NCI-H2029 treated with DMSO at 0.1 percent for 48 hours (cell line): ENCODE measurements at places on chromosomes 2 and 18.

- DNase-seq, result no peak
These were observed 1.6 kb downstream of the IRS1 start for GRCh38 chr2:226797989-226798421.

GRCh38 chr2:160076914-160077313 lies 14.5 kb upstream of the PLA2R1 start:
- no peak for DNase-seq

DNA sequence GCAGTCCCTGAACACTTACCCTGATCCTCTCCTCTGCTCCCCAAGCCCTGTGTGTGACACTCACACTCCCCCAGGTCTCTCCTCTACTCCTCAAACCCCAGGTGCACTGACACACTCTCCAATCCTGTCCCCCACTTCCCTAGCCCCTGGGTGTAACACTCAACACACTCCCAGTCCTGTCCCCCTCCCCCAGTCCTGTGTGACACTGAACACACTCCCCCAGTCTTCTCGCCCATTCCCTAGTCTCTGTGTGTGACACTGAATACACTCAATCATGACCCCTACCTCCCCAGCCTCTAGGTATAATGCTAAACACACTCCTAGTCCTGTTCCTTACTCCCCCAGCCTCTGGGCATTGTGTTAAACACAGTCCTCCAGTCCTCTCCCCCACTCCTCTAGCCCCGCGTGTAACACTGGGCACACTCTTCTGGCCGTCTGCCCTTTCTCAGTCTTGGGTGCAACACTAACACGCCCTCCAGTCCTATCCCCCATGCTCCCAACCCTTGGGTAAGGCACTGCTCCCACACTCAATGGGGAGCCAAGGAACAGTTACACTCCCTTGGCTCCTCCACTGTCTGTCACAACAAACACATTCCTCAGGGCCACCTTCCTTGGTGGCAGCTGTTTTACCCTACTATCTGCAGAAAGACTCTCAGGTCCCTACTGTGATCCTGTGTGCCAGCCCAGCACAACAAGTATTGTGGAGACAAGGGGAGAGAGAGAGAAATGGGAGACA lies 82.5 kb upstream of the PKDCC start:
- no peak for DNase-seq

DNA sequence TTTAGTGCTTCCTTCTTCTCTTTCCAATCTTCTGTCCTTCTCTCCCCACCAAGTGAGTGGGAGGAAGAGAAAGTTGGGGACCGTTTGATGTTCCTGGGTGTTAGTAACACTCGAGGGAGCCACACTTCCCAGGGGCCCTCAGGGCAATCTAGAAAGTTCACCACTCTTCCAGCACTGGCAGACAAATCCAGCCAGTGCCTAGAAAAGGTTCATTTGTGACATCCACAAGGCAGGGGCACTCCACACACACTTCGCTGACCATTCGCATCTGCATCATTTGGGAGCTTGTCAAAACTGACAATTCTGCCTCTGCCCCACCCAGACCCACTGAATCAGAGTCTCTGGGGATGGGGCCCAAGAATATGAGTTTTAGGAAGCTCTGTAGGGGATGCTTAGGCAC lies 86.8 kb upstream of the ST3GAL5 start:
- no peak for DNase-seq

- no peak for DNase-seq
These were observed 33.4 kb downstream of the CARF start for GRCh38 chr2:202945497-202945896.

DNA sequence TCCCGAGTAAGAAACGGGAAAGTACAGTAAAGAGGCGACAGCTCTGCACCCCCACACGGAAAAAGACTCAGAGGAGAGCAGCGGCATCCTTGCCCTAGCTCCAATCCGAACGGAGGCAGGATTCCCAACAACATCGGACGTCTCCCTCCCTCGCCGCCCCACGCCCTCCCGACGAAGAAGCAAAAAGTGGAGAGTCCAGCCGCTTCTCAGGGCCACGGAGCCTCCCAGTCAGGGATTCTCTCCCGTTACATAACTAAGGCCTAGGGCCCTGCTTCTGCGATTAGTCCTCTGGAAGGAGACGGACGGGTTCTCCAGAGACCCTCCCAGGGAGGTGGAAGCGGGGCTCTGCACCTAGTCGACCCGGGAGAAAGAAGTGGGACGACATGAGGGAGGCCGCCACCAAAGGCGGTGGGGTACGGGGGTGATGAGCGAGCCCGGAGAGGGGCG lies 587 bp downstream of the SUMO1 start:
- no peak for DNase-seq

- DNase-seq, result no peak
These were observed 141.5 kb downstream of the WDSUB1 start for GRCh38 chr2:159144776-159145614.

- DNase-seq, result no peak
These were observed 430.8 kb downstream of the SETBP1 start for GRCh38 chr18:45111502-45111848.

GRCh38 chr2:159846564-159846963 lies 48.6 kb upstream of the CD302 start:
- no peak for DNase-seq

- no peak for DNase-seq
These were observed 511.3 kb downstream of the FBXO15 start for GRCh38 chr18:73636355-73636754.

- no peak for DNase-seq
These were observed 72.9 kb downstream of the PRKCE start for GRCh38 chr2:45724335-45724734.

DNA sequence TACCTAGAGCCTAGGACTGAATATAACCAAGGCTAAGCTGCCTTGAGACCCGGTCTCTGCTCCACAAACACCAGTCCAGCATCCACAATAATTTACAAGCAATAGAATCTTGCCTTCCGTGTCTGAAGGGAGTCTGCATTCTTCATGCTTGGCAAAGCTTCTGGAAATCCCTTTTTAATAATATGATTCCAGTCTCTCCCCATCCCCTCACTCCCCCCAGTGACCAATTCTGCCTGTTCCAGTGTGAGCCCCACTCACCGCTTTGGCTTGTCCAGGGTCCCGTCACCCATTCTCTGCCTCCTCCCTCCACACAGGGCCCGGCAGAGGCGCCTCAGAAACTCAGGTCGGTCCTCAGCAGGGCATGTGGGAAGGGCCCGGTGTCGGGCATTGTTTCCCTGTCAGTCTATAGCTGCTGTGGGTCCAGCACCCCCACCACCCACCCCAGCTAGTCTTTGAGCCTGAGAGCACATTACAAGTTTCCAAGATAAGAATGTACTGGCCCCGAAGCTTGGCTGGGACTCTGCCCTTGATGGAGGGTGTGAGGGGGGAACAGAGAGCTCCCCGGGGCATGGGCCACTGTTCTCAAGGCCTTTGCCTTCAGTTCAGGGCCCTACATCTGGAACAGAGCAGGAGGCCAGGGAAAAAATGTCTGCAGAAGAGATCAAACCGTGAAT lies 129.7 kb upstream of the MYCN start:
- DNase-seq, result no peak

DNA sequence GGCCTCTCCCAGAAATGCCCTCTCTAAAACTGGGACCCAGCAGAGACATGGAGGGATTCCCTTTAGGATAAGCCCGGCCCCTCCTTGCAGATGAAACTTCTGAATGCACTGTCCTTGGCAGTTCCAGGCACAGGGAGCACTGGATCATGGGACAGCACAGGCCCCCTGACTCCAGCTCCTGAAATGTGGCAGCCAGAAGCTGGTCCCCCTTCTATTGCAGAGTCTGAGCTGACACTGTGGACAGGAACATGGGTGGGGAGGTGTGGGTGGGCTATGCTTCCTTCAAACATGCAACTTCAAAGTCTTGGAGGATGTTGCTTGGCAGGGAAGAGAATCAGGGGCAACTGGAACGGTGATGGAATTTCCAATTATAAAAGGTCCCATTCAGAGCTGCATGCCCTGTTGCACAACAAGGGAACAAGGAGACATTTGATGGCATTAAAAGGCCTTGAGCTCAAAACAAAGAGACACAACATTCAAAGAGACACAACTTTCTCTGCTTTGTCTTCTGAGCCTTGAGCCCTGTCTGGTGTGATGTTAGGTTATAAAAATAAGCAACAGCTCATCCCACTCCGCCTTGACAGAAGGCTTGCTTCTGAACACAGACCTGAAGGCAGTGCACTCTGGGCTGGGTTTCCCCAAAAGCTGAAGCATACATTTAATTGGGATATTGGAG lies 239.0 kb downstream of the OSR1 start:
- no peak for DNase-seq

- DNase-seq, result no peak
These were observed 32.7 kb downstream of the NLRC4 start for GRCh38 chr2:32231959-32232358.

DNA sequence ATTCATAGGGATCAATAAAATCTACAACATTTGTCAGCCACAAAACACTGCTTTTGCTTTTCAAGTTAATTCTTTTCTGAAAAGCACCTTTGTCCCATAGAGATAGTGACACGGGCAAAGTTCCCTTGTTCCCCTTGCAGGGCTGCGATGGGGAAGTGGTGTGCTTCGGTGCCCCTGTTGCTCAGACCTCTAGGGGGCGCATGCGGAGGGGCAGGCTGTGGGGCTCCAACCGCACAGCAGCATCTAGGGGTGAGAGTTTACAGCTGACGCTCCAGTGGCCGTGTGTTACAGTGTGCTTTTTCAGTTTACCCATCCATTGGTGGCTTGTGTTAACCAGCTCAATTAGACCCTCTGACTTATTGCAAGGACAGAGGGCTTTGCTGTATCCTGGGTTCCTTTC lies 1432.2 kb upstream of the ACVR2A start:
- DNase-seq, result no peak

- DNase-seq, result no peak
These were observed 10.7 kb upstream of the GBX2 start for GRCh38 chr2:236178890-236179235.

DNA sequence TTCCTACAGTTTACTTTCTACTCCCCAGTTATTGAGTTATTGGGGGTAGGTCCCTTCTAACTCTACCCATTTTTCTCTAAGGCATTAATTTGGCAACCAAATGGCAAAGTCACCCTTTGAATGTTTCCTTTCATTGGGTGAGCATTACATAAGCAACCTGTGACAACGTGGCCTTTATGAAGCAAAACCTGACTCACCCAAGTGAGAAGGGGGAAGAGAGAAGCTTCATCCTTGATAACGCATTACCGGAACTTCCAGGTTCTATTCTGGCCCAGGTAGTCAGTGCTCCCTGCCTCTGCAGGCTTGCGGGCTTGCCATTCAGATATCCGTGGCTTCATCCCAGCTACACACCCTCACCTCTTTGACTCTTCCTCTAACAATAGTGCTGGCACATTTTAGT lies 39.1 kb upstream of the FAM124B start:
- no peak for DNase-seq

DNA sequence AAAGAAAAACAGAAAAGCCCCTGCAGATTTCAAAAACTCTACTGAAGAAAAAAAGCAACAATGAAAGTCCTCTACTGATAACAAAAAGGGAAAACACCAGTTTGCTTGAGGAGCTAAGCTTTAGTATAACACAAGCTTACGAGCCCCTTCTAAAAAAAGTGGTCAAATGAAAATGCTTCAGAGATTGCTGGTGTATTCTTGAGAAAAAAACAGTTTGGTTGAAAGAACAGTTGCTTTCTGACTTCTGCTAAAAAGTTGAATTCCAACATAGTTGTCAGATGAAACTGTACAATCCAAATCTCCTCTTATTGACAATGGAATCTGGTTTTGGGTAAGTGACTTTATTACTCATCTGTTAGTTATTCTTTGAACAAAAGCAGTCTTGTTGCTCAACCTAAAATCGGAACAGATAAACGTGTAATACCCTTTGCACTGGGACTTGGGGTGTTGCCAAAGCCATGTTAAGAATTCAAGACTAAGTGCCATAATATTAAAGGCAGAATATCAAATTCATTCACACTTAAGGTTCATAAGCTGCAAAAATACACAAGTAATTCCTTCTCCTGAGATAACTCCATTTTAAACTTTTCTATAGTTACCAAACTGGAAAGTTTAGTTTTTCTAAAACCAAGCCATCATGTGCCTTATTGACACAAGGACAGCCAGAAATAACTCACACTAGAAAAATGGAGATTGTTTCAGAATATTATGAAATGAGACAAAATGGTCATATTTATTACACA lies 45.3 kb upstream of the SPAG16 start:
- no peak for DNase-seq

DNA sequence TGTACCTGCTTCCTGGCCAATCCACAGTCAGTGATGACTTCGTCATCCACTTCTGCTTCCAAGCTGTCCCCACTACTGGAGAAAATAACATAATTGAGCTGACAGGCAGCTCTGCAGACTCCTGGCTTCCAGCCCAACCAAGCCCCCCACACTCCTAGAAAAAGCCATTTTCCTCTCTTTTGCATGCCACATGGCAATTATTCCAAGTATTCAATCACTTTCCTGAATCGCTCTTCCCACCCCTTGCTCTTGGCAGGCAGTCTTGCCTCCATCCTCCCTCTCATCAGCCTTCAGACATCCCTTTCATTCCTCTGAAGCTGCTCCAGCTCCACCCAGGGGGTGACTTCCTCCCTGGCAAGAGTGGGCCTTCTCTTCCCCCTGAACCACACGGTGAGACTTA lies 14.3 kb upstream of the ST8SIA5 start:
- no peak for DNase-seq

DNA sequence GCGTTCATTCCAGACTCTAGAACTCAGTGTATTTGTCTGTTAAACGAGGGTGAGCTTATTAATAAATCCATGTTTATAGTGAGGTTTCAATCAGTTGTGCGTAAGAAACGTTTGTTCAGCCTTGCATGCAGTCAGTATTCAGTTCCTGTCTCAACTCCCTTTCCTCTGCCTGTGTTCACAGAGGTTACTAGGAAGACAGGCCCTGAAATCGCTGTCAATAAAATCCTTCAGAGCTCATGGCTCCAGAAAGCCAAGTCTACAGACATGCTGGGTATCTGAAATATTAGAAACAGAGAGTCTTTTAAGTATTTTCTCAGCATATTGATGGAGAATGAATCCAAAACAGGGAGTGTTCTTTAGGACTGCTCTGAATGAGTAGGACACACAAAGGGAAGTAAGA lies 75.4 kb downstream of the KLF7 start:
- DNase-seq, result no peak

DNA sequence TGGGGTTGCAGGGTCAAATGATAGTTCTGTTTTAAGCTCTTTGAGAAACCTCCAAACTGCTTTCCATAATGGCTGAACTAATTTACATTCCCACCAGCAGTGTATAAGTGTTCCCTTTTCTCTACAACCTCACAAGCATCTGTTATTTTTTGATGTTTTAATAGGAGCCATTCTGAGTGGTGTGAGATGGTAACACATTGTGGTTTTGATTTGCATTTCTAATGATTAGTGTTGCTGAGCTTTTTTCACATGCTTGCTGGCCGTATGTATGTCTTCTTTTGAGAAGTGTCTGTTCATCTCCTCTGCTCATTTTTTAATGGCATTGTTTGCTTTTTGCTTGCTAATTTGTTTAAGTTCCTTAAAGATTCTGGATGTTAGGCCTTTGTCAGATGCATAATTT lies 107.7 kb downstream of the PDE11A start:
- DNase-seq, result no peak

- no peak for DNase-seq
These were observed 20.0 kb downstream of the TMEM127 start for GRCh38 chr2:96245609-96246390.

DNA sequence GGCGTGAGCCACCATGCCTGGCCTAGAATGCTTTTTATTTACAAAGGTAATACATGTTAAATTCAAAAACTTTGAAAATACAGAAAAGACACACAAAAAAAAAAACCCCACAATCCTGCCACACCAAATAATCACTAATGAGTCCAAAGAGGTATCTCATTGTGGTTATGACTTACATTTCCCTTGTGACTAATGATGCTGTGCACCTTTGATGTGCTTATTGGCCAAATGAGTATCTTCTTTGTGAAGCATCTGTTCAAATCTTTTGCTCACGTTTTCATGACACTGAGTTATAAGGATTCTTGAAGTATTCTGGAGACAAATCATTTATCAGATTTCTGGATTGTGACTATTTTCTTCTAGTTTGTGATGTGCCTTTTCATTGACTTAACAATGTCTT lies 6.4 kb upstream of the NLRC4 start:
- DNase-seq, result no peak
